ENCODE measurements at places on chromosomes 13 and 19. TPM values are rescaled to one million over a fixed set of nuclear protein-coding genes. Genes with fewer than 3 reads are reported as not detected.

The SYNGR4 gene
- total RNA-seq, result not detected

GRCh38 chr13:112916296-112916695 is 52.7 kb upstream of the MCF2L start:
- H3K27ac ChIP-seq, result no peak overlapping the region
- H3K36me3 ChIP-seq, result no peaks in the 10 kb centered on the region
- peaks cover 4% of the 10 kb centered on the region for H3K27me3 ChIP-seq
- no peaks in the 10 kb centered on the region for H3K4me1 ChIP-seq

DNA sequence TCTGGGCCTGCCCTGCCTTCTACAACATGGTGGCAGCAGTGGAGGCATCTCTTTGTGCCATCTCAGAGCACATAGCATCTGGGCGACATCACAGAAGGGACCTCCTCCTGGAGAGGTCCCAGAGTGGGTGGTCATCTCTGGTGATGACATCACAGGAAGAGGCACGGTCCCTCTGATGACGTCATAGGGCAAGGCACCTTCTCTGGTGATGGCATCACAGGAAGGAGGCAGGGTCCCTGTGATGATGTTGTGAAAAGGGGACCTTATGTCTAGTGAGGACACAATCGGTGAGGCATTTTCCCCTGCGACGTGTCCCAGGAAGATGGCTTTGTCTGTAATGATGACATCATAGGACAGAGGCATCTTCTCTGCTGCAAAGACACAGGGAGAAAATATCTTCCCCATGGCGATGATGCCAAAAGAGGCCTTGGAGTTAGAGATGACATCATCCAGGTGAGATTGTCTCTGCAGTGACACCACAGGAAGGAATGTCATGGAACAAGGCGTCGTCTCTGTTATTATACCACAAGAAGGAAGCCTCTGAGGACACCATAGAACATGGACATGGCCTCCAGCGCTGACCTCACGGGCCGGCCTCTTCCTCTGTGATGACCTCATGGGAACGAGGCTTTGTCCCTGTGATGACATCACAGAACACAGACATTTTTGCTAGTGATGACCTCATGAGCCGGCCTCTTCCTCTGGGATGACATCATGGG is 10.7 kb downstream of the SHISA7 start:
- DNase-seq, result no peak
- H3K4me3 ChIP-seq, result no peak overlapping the region
- peaks cover 78% of the 10 kb centered on the region for H3K27me3 ChIP-seq
- H3K27ac ChIP-seq, result no peak overlapping the region

The CGB1 gene
- not detected for total RNA-seq

The CABP5 gene
- total RNA-seq, result not detected

The KANK3 gene
- total RNA-seq, result 11.5 TPM

The ABHD13 gene
- 4.2 TPM for total RNA-seq
